ENCODE measurements at places on chromosomes 1 and 21.

DNA sequence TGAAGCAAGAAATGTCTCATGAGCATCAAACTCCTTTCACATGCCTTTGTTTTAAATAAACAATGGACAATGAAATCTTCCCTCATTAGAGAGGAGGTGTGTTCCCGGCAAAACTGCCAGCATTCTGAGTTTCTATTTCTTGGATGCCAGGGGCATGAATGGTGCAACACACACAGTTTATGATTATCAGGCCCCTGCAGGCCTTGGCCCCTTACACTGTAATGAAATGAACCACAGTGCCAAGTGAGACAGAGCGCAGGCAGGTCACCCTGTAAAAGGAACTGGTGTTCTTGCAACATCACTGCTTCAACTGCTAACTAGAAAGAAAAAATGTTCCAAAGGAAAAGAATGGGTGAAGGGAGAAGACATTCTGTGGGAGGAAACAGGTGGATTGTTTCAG lies 3.8 kb upstream of the PIGC start:
- DNase-seq: no peak

DNA sequence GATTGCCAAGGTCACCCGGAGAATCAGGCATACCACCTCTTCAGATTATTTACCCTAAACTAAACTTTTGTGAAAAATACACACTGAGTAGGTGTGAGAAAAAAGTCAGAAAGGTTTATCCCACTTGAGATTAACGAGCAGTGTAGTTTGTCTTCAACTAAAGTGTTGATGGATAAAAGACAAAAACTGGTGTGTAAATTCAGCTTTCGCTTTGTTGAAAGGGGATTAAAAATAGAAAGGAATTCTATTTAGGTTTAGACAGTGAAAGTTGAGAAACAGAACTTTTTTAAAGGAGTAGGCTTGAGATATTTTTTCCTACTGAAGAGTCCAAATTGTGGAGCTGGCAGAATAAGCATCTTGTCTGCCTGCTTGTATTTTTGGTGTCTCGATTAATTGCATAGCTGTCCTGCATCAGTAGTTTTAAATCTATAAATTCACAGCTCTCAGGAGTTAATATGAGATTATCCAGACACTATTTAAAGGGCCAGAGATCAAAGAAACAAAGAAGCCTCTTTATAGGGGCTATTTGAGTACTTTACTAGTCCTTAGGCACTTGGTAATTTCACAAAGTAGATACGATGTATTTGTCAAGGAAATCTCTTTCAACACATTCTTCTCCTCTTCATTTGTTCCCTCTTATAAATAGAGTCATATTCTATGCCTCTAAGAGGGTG lies 46.7 kb upstream of the RABGAP1L start:
- DNase-seq: no peak

DNA sequence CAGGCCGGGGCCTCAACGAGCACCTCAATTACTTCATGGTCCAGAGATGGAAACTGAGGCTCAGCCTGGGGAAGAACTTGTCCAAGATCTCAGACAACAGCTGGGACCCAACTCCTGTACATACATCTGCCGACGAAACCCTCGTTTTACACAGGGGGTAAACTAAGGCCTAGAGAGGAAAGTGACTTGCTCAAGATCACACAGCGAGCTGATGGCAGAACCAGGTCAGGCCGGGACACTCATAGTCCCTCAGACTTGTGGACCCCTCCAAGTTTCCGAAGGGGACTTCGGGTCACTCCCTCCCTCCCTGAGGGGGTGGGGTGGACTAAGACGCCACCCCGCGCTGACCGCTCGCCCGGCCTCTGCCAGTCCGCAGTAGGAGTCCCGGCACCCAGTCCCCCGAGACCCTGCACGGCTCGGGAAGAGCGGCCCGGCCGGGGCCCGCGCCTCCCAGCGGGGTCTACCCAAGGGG lies 430 bp downstream of the WASF2 start:
- DNase-seq: no peak

GRCh38 chr1:220966041-220966440 lies 86.8 kb downstream of the HLX start:
- DNase-seq: no peak

- DNase-seq: no peak
Measured at GRCh38 chr1:233627823-233628222, 13.9 kb downstream of the KCNK1 start.

DNA sequence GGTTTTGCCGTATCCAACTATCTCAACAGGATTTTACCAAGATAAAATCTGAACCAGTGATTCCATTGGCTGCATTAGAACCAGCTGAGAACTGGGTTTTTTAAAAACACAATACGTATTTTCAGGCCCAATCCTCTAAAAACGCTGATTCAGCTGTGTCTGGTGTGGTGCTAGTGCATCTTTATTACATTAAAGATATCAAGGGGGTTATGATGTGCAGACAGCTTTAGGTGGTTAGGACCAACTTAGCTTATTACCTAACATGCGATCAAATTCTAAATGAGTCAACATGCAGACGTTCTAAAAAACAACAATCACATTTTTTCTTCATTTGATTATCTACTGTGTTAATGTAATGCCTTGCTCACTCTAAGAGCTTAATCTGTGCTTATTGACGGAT lies 32.0 kb upstream of the EXO1 start:
- no peak for DNase-seq

DNA sequence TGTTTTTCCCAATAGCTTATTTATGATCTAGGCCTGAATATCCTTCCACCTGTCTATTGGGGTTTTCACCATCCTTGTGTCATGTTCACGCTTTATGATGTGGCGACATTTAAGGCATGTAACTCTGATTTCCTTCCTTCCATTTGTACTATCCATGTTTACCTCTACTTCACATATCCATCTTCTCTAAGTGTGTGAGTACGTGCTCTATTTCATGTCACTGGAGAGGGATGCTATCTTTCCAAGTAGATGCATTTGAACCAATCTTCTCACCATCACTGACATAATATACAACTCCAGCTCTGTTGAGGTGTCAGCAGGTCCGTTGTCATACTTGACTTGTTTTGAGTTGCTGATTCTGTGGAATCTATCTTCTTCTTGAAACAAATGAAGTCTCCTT lies 283.2 kb downstream of the PTBP2 start:
- no peak for DNase-seq

- DNase-seq: no peak
Measured at GRCh38 chr1:214471458-214471857, 79.9 kb downstream of the PTPN14 start.

GRCh38 chr1:207992677-207993236 lies 81.8 kb upstream of the CD34 start:
- no peak for DNase-seq

- no peak for DNase-seq
Measured at GRCh38 chr1:33462405-33463164, 9.9 kb upstream of the ZSCAN20 start.

- no peak for DNase-seq
Measured at GRCh38 chr1:215360758-215361157, 206.3 kb upstream of the KCTD3 start.

- DNase-seq: no peak
Measured at GRCh38 chr1:247295274-247295684, 36.4 kb downstream of the ZNF496 start.

GRCh38 chr1:101920577-101920976 lies 76.1 kb downstream of the OLFM3 start:
- DNase-seq: no peak

DNA sequence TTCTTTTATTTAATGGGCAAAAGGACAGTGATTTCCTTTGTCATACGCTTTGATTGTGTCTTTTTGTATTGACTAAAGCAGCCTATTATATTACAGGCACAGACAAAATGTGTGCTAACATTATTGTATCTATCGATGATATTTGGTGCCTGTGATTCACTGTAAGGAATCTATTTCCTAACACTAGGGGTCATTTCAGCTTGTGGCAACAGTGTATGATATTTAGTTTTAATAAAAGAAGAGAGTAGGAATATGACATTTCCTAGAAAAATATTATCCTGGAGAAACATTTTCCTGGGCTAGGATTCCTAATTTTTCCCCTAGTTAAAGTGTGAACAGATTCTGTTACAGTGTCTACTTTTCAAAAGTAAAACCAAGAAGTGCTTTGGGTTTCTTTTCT lies 42.8 kb downstream of the TYW3 start:
- no peak for DNase-seq

DNA sequence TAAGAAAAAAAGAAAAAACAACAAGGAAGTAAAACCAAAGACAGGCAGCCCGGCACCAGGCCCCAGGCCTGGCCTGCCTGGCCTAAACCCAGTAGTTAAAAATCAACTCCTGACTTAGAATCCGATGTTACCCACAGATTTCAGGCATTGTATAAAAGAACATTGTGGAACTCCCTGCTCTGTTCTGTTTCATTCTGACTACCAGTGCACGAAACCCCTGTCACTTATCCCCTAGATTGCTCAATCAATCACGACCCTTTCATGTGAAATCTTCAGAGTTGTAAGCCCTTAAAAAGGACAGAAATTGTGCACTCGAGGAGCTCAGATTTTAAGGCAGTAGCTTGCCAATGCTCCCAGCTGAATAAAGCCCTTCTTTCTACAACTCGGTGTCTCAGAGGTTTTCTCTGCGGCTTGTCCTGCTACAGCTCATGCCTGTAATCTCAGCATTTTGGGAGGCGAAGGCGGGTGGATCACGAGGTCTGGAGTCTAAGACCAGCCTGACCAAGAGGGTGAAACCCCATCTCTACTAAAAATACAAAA lies 15.6 kb upstream of the MYOCOS start:
- DNase-seq: no peak

GRCh38 chr1:201357636-201358348 lies 19.7 kb downstream of the TNNT2 start:
- no peak for DNase-seq

- DNase-seq: no peak
Measured at GRCh38 chr1:7783178-7783711, 846 bp upstream of the PER3 start.

DNA sequence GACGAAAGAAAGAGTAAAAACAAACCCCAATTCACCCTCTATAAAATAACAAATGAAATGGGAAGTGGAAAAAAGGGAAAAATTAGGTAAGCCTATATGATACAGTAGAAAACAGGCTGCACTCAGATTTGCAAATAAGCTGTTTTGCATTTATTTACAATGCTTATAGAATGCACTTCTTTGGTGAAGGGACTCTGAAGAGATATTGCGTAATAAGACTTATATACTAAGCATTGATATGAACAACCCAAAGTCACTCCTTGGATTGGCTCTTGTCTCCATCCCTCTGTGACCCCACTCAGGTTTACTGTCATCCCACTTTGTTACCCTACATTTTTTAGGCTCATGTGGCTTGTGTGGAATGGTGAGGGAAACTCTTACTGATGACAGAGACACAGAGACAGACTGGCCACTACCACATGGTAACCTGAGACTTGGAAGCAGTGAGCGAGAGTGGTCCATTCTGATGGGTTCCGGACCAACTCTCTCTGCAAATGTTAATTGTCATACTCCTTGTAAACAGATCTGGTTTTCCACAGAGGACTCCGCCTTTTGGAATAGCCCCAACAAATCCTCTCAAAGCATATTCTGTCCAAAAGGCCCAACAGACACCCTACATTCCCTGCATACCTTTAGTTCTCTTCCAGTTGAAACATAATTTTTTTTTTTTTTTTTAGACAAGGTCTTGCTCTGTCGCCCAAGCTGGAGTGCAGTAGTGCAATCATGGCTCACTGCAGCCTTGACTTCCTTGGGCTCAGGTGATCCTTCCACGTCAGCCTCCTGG lies 11.0 kb downstream of the GSTM5 start:
- no peak for DNase-seq

- no peak for DNase-seq
Measured at GRCh38 chr21:42236014-42236413, 17.1 kb downstream of the ABCG1 start.

GRCh38 chr1:43621386-43621785 lies 28.6 kb upstream of the KDM4A start:
- DNase-seq: no peak

GRCh38 chr1:59699227-59699847 lies 115.4 kb upstream of the HOOK1 start:
- no peak for DNase-seq

- DNase-seq: no peak
Measured at GRCh38 chr1:99784809-99785255, 18.4 kb upstream of the FRRS1 start.

DNA sequence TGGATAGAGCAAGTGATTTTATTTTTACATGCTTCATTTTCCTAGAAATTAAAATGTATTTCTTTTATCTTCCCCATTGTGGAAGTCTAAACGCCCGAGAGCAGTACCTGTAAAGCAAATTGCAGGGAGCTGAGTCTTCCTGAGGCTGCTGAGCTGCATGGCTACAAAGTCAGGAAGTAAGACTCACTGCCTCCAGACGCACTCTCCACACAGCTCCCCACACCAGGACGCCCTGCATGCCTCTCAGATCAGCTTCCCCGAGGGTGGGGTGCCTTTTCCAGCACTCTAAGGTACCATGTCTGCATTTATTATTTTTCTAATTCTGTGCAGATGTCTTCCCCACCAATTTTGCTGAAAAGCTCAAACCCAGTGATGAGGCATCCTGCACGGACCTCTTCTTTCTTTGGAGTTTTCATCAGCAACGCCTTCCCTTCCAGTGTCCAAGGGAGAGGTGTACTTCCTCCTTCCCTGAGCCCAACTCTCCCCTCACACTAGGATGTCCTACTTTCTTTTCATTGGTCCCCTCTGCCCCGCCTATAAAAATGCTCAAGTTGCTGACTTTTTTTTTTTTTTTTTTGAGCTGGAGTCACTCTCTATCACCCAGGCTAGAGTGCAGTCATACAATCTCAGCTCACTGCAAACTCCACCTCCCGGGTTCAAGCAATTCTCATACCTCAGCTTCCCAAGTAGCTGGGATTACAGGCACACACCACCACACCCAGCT lies 114.7 kb downstream of the PCNX2 start:
- no peak for DNase-seq

DNA sequence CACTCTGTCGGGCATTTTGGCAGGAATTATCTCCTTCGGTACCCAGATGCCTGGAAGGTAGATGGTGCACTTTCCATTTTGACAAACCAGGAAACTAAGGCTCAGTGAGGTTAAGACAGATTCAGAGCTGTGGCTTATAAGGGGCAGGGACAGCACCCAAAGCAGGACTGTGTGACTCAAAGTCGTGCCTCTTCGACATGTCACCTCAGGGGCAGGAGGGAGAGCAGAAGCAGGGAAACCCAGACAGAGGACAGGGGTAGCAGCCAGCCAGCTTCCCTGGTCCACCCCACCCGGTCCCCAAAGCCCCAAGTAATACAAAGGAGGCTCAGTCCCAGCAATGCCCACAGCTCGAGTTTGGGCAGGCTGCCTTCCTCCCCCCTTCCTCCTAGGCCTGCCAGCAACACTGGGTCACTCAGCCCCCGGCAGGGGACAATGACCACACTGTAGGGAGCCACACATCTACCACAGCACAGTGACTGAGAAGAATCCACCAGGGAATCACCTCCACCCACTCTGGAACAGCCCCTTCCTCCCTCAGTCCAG lies 2.5 kb downstream of the RHOC start:
- DNase-seq: no peak

- DNase-seq: no peak
Measured at GRCh38 chr1:236465959-236466303, 57.9 kb upstream of the LGALS8 start.

- DNase-seq: no peak
Measured at GRCh38 chr1:3170561-3171453, 101.8 kb downstream of the PRDM16 start.
